Non-pigmented ciliary epithelial cell (primary cell): ENCODE measurements at places on chromosomes 6 and 20.
A peak's percentile ranks its signal among the peaks of the same experiment; 100 is the strongest.

GRCh38 chr20:63967330-63968135, 2.2 kb downstream of the ZNF512B start:
- DNase-seq, result no peak

DNA sequence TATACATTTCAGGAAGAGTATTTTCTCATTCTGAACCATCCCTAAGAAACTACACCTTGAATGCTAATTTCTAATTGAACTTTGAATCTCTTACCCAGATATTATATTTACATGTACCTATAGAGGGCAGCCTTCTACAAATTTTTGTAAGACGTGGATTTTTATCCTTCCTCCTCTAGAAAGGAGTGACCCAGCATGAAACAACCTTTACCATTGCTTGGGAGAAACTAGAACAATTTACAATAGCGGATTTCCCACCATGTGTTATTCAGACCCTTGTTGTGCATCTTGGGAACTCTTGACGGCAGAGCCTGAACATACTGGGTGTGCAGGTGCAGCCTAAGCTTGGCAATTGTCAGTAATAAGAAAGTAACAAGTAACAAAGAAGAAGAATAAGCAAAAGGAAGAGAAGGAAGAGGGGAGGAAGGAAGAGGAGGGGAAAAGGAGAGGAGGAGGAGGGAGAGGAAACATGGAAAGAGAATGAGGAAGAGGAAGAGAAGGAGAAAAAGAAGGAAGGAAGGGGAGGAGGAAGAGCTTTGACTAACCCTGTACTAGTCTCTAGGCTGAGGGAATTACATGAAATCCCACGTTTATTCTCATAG, 10.8 kb upstream of the TAAR1 start:
- no peak for DNase-seq

- DNase-seq, result no peak
Measured at GRCh38 chr20:36971103-36971502, 19.6 kb upstream of the SAMHD1 start.

DNA sequence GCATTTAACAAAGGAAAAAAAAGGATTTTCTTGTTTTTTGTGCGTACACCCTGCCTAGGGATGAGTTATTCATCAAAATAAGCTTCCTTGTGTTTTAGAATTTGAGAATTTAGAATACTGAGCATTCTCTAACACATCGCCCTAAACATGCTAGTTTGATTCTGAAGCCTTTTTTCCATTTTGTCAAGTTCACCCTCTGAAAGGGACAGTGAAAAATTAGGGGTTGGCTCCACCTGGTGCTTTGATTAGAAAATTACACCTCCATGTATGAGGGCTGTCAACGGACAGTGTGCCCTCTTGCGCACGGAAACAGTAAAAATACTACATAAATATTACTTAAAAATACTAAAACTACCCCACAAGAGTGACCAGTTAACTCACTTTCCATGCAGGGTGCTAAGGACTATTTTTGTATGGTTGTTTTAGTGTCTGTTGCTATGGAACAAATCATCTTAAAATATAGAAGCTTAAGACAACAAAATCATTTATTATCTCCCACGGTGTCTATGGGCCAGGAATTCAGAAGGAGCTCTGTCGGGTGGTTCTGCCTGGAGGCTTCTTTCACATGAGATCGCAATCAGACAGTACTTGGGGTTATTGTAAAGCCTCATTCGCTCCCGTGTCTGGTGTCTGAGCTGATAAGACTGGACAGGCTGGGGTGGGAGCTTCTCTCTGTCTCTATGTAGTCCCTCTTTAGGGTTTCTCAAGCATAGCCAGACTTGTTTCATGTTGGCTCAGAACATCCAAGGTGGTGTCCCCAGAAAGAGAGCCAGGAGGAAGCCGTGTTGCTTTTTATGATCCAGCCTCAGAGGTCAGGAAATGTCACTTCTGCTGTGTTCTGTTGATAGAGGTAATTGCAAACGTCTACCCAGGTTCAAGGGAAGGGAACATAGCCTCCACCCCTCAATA, 41.1 kb upstream of the TMEM170B start:
- DNase-seq, result peak; percentile 74

DNA sequence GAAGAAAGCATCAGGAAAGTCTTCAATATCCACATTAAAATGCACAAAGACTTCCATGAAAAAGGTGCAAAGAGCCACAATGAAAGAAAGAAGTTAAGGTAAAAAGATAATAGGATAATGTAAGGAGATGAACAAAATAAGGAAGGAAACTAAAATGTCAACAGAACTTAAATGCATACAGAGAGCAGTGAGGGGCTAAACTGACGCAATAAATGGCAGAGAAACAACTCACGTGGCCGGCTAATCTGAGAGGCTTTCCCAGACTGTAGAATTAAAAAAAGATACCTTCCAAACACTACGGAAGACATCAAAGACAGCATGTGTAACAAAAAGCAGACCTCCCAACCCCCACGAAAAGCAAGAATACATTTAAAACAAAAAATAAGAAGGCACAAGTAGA, 73.7 kb downstream of the GMDS start:
- no peak for DNase-seq

DNA sequence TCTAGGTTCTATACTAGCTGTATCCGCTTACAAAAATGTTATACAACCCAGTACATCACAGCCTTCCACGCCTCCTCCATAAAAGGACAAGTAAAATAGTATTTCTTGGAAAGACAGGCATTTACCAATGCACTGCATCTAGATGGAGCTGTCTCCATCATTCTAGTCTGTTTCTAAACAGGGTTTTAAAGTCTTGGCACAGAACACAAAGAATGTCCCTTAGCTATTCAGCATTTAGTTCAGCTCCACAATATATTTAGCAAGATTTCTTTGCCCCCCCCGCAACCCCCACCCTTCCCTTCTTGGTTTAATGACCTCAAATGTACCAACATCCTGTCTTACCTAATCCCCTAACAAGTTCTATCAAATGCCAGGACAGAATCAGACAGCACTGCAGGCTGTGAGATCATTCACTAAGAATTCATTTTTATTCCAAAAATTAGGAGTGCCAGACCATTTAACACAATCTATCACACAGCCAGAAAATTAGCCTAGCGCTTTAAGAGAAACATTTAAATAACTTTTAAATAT, 198.6 kb downstream of the BACH2 start:
- DNase-seq, result peak; percentile 55

- DNase-seq, result no peak
Measured at GRCh38 chr6:5025911-5026819, 22.3 kb upstream of the RPP40 start.

DNA sequence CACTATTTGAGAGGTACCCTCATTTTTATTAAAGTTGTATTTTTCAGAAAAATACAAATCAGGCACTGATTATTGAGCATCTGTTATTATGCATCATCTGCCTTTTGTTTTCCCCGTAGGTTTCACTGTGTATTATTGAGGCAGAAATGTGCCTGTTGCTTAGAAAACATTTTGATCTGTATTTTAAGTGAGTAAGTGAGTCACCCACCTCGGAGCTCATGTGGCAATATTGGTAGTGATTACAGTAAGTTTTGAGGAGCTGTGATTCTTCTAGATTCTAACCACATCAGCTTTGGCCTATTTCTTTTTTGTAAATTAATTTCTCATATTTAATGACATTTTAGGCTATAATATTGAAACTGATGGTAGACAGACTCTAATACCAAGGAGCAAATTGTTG, 59.6 kb upstream of the LAMP5 start:
- no peak for DNase-seq

DNA sequence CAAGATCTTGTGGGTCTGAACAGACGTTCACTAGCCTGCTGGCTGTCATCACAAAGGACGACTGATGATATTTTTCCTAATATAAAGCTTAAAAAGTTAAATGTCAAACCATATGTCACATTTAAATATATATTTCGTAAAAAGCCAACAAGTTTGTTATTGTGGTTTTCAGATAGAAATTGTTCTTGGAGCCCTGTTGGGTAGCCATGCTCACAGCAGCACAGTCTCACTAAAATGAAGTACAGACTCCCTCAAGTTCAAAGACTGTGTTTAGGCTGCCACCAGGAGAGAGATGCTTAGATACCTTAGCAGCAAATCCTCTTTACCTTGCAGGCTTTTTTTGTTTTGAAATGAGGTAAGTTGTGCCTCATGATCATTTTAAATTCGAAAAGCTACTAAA, 17.8 kb downstream of the EEF1E1 start:
- no peak for DNase-seq
